A549 (cell line): ENCODE measurements at places on chromosomes 5 and 9. TPM values are rescaled to one million over a fixed set of nuclear protein-coding genes. Genes with fewer than 3 reads are reported as not detected.

GPRIN1 gene
- polyA plus RNA-seq = 6.1 to 6.7 TPM (median 6.4 TPM) in 3 replicates

ZNF474 gene
- polyA plus RNA-seq = 0.15 to 0.32 TPM (median 0.26 TPM) in 3 replicates

ADGRV1 gene
- polyA plus RNA-seq = 0.17 to 0.70 TPM (median 0.65 TPM) in 3 replicates

BAAT gene
- 10.1 to 13.6 TPM (median 10.9 TPM) in 3 replicates for polyA plus RNA-seq

GRCh38 chr9:133545494-133546286, 11.2 kb downstream of the ADAMTSL2 start:
- DNase-seq = no peak

- no peak for DNase-seq
Measured at GRCh38 chr9:98135558-98135934, 16.5 kb upstream of the TRIM14 start.

DNA sequence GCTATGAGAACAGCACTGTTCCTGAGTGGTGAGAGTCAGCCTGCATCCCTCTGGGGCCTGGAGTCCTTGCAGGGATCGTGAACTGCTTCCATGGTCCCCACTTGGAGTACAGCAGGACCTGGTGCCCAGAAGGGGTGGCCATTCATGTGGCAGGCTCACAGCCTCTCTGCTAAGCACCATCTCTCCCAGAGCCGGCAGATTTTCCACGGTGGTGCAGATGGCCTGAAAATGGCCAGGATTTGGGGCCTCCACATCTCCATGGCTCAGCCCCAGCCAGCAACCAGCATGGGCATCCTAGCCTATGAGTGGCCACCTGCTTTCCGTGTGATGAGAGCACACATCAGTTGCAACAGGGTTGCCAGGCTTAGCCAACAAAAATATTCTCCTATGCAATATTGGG, 33.9 kb upstream of the SEMA4D start:
- DNase-seq = no peak

DNA sequence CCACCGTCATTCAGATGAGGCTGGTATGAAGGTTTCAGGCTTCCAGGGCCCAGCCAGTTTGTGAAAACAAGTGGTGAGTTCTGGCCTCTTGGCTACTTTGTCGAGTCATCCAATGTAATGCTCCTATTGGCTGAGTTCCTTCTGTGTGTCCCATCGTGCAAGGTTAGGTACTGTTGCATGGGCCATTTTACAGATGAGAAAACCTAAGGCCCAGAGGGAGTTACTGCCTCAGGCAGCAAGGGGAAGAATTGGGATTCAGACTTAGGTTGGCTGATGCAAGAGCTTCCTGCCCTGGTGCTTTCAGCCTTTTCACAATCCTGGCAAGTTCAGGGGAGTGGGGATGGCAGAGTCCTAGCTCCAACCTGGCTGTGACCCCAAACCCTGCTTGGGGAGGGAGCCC, 17.4 kb upstream of the PITX1 start:
- no peak for DNase-seq

DNA sequence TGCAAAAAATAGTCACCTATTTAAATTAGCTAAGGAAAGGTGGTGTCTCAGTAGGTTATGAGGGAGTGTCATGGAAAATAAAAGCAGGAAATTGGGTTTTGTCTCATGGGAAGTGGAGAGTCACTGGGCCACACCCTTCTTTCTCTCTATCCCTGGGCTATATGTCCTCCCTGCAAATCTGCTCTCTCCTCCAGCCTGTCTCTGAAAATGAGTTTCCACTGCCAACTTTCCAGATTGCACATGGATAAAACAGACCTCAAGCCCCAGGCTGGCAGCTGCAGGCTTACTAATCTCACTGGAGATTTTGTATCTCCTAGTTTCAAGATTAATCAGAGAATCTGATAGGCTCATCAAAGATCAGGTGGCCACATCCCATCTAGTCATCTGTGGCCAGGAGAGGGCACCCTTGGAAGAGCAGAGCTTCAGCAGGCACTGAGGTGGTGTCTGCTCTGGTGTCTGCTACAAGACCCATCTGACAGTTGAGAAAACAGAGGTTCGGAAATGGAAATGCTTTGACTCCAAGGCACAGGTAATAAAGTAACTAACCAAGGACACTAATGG, 178.9 kb downstream of the MSX2 start:
- no peak for DNase-seq
